ENCODE measurements at places on chromosomes 5 and 9.

- DNase-seq = no peak
These were observed 58.9 kb downstream of the DAP start for GRCh38 chr5:10702040-10702629.

GRCh38 chr5:154311362-154311761 is 120.8 kb downstream of the GALNT10 start:
- DNase-seq = no peak

- no peak for DNase-seq
These were observed 491.0 kb upstream of the CLINT1 start for GRCh38 chr5:158349987-158350386.

GRCh38 chr5:169545762-169546161 is 37.8 kb upstream of the SPDL1 start:
- no peak for DNase-seq

GRCh38 chr5:27502236-27502635 is 463.9 kb upstream of the CDH9 start:
- DNase-seq = no peak

- DNase-seq = no peak
These were observed 35.9 kb downstream of the MAMDC2 start for GRCh38 chr9:70079417-70080037.

GRCh38 chr5:116002116-116002906 is 30.0 kb upstream of the ARL14EPL start:
- DNase-seq = no peak

- no peak for DNase-seq
These were observed 21.3 kb downstream of the LMX1B start for GRCh38 chr9:126635061-126635460.

DNA sequence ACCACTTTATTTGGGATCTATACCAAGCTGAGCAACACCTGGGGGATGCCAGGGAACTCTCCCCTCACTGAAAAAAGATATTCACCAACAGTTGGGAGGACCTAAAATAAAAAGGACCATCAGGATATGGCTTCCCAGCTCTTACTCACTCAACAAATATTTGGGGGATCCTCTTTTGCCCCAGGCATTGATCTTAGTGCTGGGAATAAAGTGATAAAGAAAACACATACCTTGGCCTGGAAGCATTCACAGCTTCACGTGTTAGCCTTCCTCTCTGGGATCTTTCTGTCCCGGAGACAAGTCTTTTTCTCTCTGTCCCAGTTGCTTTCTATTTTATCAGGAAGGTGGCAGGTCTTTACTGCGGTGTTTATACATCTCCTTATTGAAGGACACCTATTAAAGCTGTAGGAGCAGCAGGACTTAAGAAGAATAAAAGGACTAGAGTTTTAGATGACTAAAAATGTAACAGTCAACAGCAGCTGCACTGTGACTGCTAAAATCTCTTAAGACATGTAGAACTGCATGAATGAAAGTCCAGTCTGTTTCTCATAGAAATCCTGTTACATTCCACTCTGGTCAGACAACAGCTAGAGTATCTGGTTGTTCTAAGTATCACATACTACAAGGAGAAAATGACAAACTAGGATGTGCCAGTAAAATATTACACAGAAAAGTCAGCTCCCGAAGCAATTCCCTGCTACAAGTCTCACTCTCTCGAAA is 90.0 kb upstream of the ITGA2 start:
- no peak for DNase-seq

- no peak for DNase-seq
These were observed 101.2 kb downstream of the TRIM36 start for GRCh38 chr5:115068239-115069086.

DNA sequence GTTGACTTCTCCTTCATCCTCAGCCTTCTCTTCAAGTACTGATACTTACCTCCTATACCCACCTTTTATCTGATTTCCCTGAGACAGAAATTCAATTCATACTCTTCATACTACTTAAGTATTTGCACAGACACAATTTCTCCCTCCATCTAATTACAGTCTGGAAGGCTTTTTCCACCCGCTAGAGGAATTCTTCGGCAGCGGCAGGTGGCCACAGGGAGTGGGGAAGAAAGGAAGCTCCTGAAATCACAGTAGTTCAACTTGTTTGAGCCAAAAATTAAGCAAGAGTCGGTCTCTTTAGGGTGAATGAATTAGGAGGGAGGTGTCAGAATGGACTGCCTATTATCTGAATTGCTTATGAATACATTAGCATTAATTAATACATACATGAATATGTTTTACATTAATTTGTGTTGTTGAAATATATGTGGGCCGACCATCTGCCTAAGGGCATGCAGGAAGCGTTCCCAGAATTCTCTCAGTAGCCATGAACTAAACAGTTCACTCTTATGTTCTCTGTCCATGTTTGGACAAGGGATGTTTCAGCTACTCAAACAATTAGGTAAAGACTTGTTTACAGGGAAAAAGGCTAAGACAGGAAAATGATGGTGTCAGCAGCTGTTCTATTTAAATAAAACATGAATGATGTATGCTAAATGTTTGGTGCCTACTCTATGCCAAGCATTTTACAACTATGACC is 101.4 kb upstream of the SMARCA2 start:
- no peak for DNase-seq

DNA sequence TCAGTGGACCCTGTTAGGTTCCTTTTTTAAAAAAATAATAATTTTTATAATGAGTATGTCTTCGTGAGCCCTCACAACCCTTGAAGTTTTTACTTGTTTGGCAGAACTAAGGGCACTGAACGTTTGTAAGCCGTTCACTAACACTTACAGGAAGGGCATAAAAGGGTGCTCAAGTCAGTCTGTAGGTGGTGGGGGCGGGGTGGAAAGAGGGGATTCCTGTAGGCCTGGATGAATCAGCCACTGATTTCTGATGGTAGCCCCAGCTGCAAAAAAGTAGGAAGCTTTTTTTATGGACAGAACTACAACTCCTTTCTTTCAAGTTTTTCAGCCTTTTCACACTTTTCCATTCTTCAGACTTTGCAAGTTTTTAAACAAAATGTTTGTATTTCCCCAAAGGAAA is 35.8 kb downstream of the PIK3R1 start:
- DNase-seq = peak; percentile 49

- peak; percentile 58 for DNase-seq
These were observed 858 bp downstream of the NCS1 start for GRCh38 chr9:130172858-130173665.

- DNase-seq = no peak
These were observed 249.0 kb downstream of the TMEM167A start for GRCh38 chr5:82828211-82828610.

DNA sequence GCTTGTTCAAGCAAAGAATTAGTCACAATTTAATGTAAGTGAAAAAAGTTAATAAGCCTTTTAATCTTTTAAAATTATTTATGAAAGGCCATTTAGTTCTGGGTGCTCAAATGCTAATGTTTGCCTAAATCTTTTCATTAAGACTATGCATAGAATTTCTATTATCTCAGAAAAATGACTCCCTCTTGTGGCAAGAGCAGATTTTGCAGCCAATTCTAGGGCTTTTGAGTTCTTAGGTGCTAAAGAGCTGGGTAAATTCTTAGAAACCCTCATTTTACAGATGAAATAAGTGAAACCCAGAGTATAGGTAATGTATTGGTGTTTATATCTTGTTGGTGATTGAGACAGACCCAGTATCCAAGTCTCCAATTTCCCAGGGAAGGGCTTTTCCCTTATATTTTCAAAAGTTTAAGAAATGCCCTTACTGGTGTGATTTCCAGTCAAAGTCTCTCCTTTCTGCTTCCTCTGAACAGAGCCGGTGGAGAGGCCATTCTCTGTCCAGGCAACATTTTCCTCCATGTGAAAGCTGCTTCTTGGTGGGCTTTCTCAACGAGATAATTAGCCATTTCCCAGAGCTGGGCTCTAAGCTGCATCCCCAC is 24.1 kb upstream of the PCSK5 start:
- DNase-seq = no peak

- DNase-seq = no peak
These were observed 9.0 kb upstream of the PHF19 start for GRCh38 chr9:120885958-120886357.

GRCh38 chr5:113274836-113275414 is 159.9 kb downstream of the TSSK1B start:
- no peak for DNase-seq

DNA sequence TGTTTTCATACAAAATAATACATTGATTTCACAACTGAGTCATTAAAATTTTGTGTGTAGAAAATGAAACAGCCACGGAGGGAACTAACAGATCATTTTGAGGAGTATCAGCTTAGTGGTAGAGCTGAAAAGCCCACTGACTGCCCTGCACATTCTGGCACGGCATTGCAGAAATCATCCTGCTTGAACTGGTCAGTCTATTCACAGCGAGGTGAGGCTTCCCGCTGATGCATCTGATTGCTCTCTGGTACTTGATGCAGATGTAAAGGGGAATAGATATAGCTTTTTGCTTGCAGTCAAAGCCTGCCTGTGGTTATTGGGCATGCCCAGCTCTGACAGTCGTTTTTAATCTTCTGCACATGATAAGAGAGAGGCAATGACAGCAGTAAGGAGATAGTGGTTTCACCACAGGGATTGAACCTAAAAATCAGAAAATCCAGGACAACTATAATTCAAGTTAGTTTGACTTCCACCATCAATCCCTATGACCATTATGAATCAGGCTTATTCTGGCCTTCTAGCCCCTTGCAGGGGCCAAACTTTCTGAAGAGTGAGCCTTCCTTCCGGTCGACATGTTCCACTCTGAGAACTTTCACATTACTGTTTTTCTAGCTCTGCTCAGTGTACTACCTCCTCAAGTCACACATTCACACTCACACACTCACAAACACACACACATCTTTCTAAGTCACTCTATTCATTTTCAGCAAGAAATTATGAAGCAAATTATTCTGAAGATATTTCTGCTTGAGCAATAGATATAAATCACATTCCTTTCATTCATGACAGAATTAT is 782.8 kb upstream of the NUDT12 start:
- no peak for DNase-seq

GRCh38 chr5:145975361-145976066 is 39.1 kb downstream of the SH3RF2 start:
- DNase-seq = no peak

DNA sequence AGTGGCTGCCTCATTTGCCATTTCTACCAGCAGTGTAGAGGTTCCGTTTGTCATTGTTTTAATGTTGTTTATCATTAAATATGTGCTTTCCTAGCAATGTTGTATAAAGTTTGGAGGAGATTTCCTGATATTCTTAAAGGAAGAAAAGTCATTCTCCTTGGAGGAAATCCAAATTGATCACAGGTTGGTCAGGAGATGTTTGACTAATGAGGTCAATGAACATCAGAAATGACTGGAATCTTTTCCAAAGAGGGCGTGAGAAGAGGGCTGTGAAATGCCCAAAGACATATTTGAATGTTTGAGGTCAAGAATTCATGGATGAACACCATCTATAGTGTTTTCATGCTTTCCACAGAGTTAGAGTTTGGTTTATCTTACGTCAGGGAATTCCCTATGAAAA is 471.3 kb downstream of the MAT2B start:
- no peak for DNase-seq

DNA sequence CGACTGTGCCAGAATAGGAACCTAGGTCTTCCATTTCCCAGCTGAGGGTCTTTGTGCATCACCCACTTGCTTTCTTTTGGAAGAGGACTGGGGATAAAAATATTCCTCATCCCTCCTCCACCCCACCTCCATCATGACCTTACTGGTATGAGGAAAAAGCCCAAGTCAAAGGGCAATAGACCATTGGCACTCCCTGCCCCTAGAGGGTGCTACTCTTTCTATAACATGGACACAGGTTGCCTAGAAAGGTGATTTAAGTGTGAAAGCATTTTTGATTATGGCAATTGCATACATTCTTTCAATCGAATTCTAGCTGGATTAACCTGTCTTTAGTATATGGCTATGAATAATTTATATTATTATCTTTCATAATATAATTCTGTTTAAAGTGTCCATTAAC is 22.8 kb upstream of the ZNF618 start:
- no peak for DNase-seq

DNA sequence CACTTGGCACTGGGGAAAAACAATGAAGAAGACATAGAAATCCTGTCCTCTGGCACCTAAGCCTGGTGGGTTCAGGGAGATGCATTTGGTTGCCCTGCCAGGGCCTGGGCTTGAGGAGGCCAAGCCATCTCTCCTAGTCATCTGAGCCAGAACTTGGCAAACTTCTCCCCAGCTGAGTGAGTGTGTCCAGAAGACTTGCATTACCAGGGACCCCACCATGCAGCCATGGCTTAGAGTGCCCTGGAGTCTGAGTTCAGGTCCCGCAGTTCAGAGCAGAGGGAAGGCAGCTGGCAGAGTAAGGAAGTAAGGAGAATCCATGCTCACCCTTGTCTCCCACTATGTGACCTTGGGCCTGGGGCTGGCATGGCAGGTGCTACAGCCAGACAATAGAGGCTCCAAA is 37.4 kb upstream of the FCN1 start:
- DNase-seq = no peak

DNA sequence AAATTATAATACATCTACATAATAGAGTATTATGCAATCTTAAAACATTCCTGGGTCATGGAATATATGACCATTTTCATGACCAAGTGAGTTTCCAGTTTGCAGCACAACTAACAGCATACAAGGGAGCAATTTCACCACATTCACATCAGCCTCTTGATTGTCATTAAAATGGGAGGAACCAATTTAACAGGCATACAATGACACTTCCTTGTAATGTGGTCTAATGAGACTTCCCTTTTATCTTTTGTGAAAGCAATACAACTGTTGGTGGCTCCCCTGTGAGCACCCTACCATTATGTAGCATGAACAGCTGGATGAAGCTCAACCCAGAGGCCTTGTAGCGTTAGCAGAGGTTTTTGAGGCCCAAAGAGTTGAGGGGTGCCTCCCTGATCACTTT is 13.6 kb upstream of the TMOD1 start:
- no peak for DNase-seq

DNA sequence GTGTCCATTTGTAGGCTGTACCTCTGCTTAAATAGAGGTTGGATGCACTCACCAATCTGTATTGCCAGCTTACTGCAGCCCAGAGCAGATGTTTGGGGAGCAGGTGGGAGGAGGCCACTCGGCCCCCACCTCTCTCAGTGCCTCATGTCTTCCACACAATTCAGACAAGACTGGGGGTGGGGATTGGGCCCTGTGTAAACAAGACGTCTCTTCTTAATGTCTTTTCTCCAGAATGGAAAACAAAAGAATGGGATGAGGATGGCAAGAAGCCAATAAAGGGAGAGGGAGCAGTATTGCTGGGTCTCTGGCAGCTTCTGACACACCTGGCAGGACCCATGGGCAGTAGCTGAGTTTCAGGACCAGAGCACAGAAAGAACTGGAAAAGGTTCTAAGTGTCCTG is 64.9 kb downstream of the SIL1 start:
- DNase-seq = no peak

DNA sequence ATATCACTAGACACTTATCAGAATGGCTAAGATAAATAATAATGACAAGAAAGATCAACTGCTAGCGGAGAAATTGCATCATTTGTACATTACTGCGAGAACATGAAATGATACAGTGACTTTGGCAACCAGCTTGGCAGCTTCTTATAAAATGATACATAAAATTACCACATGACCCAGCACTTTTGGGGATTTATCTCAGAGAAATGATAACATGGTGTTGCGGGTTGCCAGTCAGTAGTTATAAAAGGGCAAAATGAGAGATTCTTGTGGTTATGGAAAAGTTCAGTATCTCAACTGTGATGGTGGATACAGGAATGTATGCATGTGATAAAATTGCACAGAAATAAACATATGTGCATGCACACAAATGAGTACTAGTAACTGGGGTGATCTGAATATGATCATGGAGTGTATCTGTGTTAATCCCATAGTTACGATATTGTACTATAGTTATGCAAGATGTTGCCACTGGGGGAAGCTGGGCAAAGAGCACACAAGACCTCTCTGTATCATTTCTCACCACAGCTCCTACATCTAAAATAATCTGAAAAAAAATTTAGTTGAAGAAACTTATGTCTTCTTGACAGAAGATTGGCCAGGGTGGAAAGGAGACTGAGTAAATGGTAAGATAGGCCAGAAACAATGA is 128.9 kb downstream of the NXNL2 start:
- DNase-seq = no peak

Measured in stimulated activated CD8-positive, alpha-beta memory T cell treated with anti-CD3 and anti-CD28 coated beads, Interleukin-12 subunit alpha, Interleukin-12 subunit beta, amount 100 ng/mL, for 4 hours (primary cell).